ENCODE measurements at places on chromosomes 3 and 15.
A peak's percentile ranks its signal among the peaks of the same experiment; 100 is the strongest.

DNA sequence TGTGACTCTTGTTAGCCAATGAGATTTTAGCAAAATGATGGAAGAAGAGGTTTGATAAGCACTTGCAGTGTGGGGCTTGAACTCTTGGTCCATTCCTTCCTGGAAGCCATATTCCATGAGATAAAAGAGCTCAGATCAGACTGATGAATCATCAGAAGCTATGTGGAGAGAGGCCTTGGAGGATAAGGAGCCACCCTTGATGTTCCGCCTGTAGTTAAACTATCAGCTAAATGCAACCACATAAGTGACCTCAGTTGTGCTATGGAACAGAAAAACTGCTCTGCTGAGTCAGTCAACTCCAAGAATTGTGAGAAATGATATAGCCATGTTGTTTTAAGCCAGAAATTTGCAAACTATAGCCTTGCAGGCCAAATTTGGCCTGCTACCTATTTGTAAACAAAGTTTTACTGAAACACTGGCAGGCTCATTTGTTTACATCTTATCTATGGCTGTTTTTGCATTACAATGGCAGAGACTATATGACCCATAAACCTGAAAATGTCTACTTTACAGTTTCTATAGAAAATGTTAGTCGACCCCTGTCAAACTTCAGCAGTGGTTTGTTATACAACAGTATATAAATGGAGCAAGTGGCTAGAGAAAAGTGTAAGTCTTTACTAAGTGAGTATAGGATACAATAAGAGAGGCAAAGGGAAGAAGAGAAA lies 27.6 kb upstream of the GAP43 start:
- ATAC-seq: no peak

DNA sequence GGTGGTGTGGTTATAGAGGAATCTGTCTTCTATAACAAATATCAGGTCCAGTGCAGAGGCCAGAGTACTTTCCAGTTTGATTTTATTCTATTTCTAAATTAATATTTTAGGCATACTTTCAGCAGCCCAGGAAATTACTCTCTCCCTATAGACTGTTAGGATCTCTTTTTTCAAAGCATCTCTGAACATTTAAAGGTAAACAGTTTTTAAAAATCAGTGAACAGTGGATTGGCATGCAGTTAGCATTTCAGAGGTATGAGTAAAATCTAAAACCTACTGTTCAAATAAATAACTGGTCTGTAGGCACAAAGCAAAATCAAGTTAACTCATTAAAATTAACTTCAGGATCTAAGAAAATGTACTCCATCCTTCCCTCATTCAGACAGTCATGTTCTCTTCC lies 3.0 kb downstream of the ZBED2 start:
- ATAC-seq: no peak

- peak; percentile 66 for ATAC-seq
These were observed 20.4 kb upstream of the NFKBIZ start for GRCh38 chr3:101828691-101829436.

GRCh38 chr15:43808960-43809678 lies 8.7 kb downstream of the HYPK start:
- peak; percentile 95 for ATAC-seq

DNA sequence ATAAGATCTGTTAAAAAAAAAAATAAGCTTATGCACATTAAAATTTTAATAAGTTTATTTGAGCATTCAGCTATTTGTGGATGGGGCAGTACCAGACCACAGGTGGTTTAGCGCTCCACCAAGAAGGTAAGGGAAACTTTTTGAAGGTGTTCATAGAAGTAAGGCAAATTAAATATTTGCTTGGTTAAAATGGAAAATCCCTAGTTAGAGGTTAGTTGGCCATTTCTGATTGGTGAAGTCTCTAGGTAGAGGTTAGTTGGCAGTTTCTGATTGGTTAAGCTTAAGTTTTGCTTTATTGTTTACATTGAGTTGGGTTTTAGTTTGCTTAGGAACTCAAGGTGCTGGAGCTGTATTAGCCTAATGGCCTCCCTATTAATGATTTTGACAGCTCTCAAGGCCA lies 30.7 kb downstream of the SCN11A start:
- ATAC-seq: no peak

Measured in stimulated activated memory B cell treated with anti-CD40 and anti-IgM and Interleukin-4, amounts not matched to agents 10 μg/mL and 1 μg/mL and 100 μg/mL, for 72 hours (primary cell).